ENCODE measurements at places on chromosomes 16 and 17. TPM values are rescaled to one million over a fixed set of nuclear protein-coding genes. Genes with fewer than 3 reads are reported as not detected.

Gene MYH8
- total RNA-seq, result not detected

Gene PIMREG
- 0.47 TPM for total RNA-seq

Gene PPL
- 31.3 TPM for total RNA-seq

Gene KREMEN2
- total RNA-seq, result not detected

Gene FMNL1
- total RNA-seq, result 19.7 TPM

Gene KRT40
- total RNA-seq, result not detected

Gene INPP5K
- 103 TPM for total RNA-seq

Gene ABCC11
- total RNA-seq, result 0.79 TPM

Gene WNT9B
- 1.9 TPM for total RNA-seq

Gene SLFN12L
- total RNA-seq, result 4.8 TPM

Gene NPTX1
- 0.96 TPM for total RNA-seq

Gene HSF5
- total RNA-seq, result 0.13 TPM

Gene TPSD1
- total RNA-seq, result not detected

Gene MED1
- 24.6 TPM for total RNA-seq

DNA sequence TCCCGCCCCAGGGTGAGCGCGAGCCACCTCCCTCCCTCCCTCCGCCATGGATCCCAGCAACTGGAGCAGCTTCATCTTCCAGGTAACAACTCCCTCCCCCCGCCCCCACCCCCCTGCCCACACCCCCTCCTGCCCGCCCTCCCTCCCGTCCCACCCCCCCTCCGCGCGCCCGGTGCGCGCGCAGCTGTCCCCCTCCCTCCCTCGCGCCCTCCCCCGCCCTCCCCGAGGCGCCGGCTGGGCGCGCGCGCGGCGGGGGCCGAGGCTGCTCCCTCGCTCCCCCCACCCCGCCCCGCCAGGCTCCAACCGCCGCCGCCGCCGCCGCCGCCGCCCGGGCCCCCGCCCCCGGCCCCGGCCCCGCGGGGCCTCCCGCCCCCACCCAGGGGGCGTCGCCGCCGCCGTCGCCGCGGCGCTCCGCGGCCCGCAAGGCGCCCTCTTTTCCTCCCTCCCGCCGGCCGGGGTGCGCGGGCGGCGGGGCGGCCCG lies at the start of gene MAZ:
TSS of gene MAZ (plus strand) at position 431 of the 481 bp plus-strand sequence. CDS start 173 bp downstream, outside the sequence.
- DNase-seq, result no peak

DNA sequence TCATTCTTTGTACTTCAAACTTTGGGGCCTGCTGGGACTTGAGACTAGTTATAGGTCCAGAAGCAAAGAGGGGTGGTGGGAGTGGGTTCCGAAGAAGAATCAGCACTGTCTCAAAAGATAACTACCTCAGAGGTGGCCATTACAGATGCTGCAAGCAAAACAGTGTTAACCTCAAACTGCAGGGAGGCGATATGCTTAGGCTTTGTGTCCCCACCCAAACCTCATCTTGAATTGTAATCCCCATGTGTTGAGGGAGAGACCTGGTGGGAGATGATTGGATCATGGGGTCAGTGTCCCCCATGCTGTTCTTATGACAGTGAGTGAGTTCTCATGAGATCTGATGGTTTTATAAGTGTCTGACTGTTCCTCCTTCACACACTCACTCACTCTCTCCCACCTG lies 545.3 kb downstream of the XYLT1 start:
- no peak for DNase-seq

DNA sequence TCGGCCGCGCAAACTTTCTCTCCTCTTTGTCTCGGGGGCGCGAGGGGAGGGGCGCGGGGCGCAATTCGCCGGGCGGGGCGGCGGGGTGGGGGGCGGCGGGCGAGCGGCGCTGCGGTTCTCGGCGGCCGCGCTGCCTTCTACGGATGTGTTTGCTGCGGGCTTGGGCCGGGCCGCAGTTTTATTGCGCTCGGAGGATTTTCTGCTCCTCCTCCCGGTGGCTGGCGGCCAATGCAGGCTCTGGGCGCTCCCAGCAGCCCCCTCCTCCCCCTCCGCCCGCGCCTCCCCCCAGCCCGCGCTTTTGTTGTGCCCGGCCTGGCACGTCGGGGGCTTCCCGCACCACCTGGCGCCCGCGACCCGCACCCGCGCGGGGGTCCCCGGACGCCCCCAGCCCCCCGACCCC lies at the start of gene TIMP2:
TSS of gene TIMP2 (minus strand) at position 154 of the 400 bp plus-strand sequence. CDS start 299 bp downstream, outside the sequence.
- DNase-seq, result peak; percentile 67

DNA sequence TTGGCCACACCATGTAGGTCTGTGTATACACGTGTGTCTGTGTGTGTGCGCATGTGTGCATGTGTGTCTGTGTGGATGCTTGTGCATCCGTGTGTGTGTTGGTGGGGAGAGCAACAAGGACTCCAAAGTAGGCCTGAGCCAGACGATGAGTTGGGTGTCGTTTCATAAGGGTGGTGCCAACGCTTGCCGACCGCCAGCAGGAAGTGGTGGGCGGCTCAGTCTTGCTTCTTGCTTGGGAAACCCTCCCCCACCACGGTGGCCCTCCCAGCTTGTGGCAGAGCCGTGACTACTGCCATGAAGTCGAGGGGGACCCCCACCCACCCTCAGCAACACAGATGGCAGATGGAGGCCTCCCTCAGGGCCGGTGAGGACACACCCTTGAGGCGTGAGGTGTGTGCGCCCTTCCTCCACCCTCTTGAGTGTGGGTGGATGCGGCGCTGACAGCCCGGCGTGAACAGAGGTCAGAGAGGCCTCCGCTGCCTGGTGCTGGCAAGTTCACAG lies 17.5 kb downstream of the SBK1 start:
- no peak for DNase-seq

- DNase-seq, result no peak
These were observed 12.2 kb downstream of the ATP6V0D1 start for GRCh38 chr16:67468731-67469130.

- DNase-seq, result no peak
These were observed 140.6 kb downstream of the IRF8 start for GRCh38 chr16:86039606-86040005.

- DNase-seq, result no peak
These were observed 903.8 kb upstream of the RBFOX1 start for GRCh38 chr16:6428861-6429260.

GRCh38 chr16:89924925-89925307 lies 1.8 kb downstream of the TUBB3 start:
- no peak for DNase-seq

DNA sequence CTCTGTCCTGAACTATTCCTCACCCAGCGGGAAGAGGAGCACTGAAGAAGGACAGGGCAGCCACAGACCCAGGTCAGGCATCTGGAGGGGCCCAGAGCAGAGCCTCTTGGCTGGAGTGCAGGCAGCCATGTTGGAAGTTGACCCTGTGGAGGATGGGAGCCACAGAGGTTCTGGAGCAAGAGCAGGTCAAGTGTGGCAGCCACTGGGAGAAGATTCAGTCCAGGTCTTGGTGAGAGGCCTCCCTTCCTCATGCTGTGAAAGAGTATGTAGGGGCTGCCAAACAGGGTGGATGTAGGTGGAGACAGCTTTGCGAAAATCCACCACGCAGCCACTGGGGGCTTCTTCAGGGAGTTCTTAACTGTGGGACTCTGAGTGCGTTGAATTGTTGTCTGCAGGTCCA lies 590 bp upstream of the CD79B start:
- no peak for DNase-seq

DNA sequence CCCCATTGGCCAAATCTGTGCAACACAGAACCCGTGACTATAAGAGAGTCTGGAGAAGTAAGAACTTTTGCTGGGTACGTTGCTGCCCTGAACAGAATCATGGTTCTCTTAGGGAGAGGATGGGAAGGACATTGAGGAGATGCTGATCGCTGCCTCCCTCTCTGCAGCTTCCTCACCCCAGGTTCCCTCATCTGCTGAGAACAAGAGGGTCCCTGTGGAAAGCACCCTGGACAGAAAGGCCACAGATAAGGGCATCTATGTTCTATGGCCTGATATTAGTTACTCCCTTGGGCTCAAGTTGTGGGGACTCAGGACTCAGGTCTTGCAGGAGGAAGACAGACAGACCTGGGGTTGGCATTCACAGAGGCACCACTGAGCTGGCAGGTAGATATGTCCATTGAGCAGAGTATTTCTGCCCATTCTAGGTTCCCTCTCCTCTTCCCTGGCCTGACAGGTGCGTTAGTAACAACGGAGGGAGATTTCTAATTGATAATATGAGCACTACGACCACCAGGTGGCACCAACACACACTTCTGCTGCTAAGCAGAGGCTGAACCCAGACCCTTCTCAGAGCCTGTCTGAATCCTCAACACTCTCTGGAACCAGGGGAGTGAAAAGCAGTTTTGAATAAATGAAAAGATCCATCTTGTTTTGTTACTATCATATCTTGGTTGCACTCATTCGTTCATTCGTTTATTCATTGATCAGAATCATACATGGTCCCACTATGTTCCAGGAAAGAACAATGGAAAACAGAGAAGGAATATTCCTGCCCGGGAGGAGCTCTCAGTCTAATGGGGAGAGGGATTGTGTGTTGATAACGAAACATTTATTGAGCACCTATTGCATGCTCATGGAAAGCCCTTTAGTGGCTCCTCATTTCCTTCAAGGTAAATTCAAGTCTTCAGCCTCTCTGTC lies 56.4 kb downstream of the SLC6A2 start:
- peak; percentile 63 for DNase-seq

DNA sequence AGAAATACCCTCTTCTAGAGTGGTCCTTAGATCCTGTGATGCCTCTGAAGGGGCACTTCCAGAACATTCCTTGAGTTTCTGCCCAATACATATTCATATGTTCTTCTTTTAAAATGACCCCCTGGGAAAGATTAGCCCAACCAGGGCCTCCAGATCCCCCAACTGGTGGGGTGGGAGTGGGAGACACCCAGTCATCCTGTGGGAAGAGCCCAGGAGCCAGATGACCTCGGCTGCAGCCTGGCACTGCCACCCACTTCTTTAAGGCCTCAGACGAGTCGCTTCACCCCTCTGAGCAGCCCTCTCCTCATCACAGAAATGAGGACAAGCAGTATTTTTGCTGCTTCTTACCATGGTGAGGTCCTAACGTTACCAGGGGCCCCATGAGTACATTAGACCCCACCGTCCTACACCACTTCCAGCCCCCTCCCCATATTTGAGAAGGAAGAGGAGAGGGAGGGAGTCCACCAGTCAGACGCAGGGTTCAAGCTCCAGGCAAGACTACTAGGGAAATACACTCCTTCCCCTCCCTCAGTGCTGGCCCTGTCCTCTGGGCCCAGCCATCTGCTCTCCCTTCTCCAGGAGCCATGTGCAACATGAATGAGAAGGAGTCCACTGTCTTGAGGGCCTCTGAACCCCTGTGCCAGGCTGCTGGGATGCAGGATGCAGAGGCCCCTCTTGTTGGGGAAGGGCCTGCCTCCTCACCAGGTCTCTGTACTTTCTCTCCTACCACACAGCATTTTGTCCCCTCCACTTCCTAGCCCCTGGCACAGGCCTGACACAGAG lies 11.8 kb downstream of the MPO start:
- DNase-seq, result no peak

GRCh38 chr17:66928949-66929348 lies 35.6 kb upstream of the CACNG4 start:
- no peak for DNase-seq

- no peak for DNase-seq
These were observed 22.6 kb downstream of the CNTNAP1 start for GRCh38 chr17:42704837-42705494.

DNA sequence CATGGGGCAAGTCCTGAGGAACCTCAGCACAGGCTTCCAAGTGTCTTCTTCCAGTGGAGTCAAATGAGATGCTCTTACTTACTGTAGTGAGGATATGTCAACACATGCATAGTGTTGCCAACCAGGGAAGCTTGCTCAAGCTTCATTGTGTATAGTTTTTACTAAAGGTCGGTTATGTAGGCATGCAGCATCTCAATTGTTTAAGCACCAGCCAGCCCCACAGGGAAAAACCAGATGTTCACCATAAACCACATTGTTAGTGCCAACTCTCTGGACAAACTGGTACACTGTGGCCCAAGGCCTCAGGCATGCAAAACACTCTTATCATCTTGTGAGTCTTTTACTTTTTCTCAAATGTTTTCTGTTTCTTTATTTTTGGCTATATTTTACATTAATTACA lies 152.1 kb downstream of the PHKB start:
- no peak for DNase-seq

GRCh38 chr17:64503341-64503740 lies 2.7 kb downstream of the DDX5 start:
- DNase-seq, result no peak

DNA sequence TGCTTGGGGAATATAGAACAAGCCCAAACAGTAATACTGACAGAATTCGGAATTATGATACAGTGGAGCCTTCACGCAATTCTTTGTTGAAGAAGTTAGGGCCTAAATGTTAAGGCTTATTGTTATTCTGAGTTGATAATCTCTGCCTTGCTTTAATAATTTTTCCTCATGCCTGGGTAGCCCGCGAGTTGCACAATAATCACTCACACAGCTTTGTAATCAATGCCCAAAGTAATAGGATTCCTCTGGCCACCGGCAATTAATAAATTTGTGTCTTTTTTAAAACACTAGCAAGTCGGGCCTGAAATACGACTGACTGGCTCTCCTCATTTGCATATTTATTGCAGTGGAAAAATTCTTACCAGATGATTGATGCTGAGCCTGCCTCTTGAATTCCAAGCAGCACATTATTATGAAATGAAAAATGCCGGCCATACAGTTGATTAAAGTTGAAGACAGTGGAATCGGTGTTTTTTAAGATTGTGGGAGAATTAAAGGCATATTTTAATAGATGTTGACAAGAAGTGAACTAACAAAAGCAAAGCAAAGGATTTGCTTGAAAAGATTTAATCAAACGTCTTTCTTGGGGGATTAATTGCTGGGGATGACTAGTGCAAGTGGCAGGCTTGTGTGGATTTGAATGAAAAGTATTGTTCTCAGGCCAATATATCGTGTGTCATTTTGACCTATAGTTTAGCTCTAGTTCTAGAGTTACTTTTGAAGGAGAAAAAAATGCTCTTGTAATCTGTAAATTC lies 30.2 kb downstream of the AATF start:
- DNase-seq, result no peak

DNA sequence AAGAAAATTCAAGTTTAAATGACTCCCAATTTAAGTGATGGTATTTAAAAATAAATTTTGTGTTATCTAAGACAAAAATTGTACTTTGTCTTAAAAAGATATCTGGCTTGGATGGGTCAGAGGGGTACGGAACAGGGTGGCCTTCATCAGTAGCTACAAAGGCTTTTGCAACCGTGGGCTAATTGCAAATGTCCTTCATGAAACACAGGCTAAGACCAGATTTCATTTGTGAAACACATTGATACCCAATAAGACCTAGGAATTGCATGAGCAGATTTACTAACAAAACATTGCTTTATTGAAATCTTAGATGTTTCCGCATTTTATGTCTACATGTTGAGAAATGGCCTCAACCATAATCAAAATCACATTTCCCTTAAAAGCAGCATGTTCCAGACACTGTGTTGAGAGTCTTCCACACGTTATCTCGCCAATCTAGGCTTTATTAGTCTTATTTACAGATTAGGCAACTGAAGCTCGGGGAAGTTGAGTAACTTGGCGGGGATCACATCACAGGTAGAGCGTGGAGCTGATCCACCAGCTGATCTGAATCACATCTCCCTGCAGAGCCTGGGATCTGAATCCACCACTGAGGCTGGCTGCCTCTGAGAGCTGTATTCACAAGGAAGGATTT lies 21.8 kb downstream of the FBXO39 start:
- DNase-seq, result no peak

All from omental fat pad (tissue), 4 donors.